Panc1 (cell line): ENCODE measurements at places on chromosomes 3 and 15.

GRCh38 chr3:156160647-156161046 lies 40.3 kb downstream of the KCNAB1 start:
- DNase-seq = no peak

DNA sequence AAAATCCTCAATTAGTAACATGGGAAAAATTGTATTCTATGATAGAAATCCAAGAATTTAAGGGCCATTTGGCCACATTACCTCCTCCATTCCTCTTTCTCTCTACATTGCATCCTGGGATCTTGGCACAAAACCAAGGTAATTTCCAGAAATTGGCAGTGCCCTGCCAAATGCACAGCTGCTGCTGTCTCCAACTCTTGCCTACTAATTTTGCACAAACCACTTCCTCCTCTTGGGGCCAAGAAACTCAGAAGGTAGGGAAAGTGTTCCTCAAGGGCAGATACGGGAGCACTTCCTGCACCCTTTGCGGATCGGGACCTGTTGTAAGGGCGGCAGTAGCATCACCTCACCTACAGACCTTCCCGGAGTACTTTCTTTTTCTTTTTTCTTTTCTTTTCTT lies 57.8 kb downstream of the MAP3K13 start:
- no peak for DNase-seq

DNA sequence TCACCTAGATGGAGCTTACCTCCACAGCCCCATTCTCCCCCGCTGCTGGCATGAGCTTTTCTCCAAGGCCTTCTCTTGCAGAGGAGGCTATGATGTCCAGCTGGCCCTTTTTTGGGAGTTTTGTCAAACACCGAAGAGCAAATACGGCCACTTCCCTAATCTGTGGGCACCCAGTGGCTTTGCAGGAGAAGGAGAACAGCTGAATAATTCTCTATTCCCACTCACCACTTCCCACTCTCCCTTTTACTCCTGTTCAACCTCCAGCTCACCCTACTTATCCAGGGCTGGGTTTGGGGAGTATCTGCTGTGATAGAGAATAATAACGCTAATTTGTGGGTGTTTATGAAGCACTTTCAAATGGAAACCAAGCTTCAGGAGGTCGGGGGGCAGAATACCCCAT lies 93.0 kb downstream of the AAGAB start:
- DNase-seq = no peak

GRCh38 chr15:39752991-39753390 lies 29.6 kb downstream of the FSIP1 start:
- no peak for DNase-seq

DNA sequence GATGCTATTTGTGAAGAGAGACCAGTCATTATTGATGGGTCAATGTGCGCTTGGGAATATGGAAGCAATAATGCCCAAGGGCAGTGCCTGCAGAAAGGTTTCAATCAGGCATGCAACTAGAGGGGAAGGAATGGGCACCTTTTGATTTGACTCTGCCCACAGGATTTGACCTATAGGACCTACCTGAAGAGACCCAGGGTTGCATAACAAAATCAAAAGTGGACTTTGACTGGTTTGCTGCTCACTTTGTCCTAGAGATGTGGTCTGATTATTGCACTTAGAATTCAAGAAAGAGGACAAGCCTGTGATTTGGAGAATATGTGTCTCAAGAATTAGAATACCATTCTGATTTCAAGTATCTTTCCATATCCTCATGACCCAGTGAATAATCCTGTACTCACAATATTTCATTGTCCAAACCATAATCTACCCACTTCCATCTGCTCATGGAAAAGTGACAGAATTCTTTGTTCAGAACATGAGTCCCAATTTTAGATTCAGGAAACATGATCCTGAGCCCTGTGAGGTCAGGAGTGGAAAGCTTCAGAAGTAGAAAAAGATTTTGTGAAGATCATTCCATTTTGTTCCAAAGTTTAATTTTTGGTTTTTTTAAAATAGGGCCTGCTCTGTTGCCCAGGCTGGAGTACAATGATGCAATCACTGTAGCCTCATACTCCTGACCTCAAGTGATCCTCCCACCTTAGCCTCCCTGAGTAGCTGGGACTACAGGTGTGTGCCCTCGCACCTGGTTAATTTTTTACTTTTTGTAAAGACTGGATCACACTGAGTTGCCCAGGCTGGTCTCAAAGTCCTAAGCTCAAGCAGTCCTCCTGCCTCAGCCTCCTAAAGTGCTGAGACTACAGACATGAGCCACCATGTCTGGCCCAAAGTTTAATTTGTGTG lies 151.3 kb upstream of the NR2E3 start:
- no peak for DNase-seq
